Spleen (tissue), 13 donors: ENCODE measurements at places on chromosomes 1 and 21.
A peak's percentile ranks its signal among the peaks of the same experiment; 100 is the strongest.

DNA sequence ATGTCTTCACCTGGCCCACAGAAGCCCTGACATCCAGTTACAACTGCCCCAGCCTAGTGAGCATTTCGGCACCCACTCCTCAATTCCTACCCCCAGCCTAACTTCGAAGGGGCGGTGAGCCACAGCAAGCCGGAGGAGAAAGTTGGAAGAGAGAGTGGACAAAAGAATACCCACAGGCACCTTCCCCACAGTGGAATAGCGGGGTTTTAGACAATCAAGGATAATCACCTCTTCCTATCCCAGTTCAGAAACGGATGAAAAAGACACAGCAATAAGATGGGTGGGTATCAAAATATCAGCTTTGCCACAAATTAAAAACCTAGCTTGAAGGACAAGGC lies 1.3 kb upstream of the LSS start:
- DNase-seq: no peak
- no peaks in the 10 kb centered on the region for H3K27me3 ChIP-seq
- peaks cover 46% of the 10 kb centered on the region for H3K4me1 ChIP-seq
- peak overlapping the region; percentile 60 for H3K4me3 ChIP-seq
- peak overlapping the region; percentile 89 for H3K27ac ChIP-seq
- H3K36me3 ChIP-seq: peaks cover 14% of the 10 kb centered on the region

GRCh38 chr21:21673959-21674358 lies 675.8 kb downstream of the NCAM2 start:
- no peak for DNase-seq
- H3K4me3 ChIP-seq: no peak overlapping the region
- H3K27me3 ChIP-seq: no peaks in the 10 kb centered on the region
- H3K4me1 ChIP-seq: no peaks in the 10 kb centered on the region
- no peak overlapping the region for H3K27ac ChIP-seq

DNA sequence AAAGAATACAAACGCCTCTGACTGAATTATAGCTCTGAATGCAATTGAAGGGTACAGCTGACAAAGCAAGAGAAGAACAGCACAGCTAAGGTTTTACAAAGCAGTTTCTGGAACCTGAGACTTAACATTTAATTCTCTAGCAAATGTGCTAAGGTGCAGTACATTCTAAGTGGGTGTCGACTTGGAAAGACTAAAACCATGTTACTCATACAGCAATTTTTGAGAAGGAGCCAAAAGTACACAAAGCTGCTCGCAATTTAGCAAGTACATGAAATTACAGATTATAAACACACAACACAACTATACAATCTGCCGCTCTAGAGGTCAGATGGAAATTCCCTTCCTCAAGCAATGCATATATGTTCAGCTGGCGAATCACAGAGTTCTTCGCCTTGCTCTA lies 121.9 kb downstream of the TIAM1 start:
- no peaks in the 10 kb centered on the region for H3K4me1 ChIP-seq
- H3K27me3 ChIP-seq: no peaks in the 10 kb centered on the region
- no peak overlapping the region for H3K27ac ChIP-seq
- H3K4me3 ChIP-seq: no peak overlapping the region

DNA sequence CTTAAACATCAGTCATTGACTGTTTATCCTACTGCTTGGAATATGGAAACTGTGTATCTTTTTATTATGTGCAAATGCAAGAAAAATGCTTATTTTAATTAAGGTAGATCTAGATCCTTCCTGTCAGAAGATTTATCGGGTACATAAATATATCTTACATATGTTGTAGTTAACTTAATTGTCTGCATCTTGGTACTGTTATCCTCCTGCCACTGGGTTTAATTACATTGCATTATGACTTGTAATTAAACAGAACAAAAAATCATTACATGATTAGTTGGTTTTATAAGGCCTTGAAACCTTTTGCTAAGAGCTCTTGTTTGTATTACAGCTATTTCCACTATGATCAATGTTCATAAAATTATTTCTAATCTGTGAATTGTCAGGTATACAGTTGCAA lies 211.2 kb downstream of the PTGER3 start:
- no peaks in the 10 kb centered on the region for H3K27me3 ChIP-seq
- no peak overlapping the region for H3K4me3 ChIP-seq
- H3K27ac ChIP-seq: no peak overlapping the region
- H3K4me1 ChIP-seq: no peaks in the 10 kb centered on the region

GRCh38 chr1:160971618-160972056 lies 17.0 kb upstream of the ITLN2 start:
- H3K4me1 ChIP-seq: no peaks in the 10 kb centered on the region
- no peak overlapping the region for H3K27ac ChIP-seq
- no peak for DNase-seq
- H3K27me3 ChIP-seq: no peaks in the 10 kb centered on the region

DNA sequence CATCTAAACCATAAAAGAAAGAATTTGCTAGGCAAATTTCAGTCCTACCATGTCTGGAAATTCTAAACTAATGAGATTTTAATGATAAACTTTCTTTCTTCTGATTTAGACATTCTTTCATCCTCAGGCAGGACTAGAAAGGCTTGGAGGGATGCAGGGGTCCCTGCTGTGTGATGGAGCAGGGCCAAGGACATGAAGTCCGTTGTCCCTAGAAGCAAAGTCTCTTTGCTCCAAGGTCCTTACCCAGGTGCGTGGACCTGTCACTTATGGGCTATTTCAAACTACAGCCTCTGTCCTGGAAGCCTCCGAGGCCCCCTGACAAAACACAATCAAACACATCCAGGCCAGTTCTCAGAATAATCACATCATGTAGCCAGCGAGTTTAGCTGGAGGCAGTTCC lies 26.6 kb downstream of the URB1 start:
- no peak overlapping the region for H3K4me3 ChIP-seq
- DNase-seq: no peak
- H3K27ac ChIP-seq: no peak overlapping the region
- peaks cover 2% of the 10 kb centered on the region for H3K4me1 ChIP-seq
- H3K27me3 ChIP-seq: no peaks in the 10 kb centered on the region
- peaks cover 86% of the 10 kb centered on the region for H3K36me3 ChIP-seq

GRCh38 chr1:10646347-10646861 lies 150.0 kb downstream of the CASZ1 start:
- H3K4me1 ChIP-seq: no peaks in the 10 kb centered on the region
- H3K36me3 ChIP-seq: peaks cover 15% of the 10 kb centered on the region
- H3K4me3 ChIP-seq: no peak overlapping the region
- no peaks in the 10 kb centered on the region for H3K27me3 ChIP-seq

DNA sequence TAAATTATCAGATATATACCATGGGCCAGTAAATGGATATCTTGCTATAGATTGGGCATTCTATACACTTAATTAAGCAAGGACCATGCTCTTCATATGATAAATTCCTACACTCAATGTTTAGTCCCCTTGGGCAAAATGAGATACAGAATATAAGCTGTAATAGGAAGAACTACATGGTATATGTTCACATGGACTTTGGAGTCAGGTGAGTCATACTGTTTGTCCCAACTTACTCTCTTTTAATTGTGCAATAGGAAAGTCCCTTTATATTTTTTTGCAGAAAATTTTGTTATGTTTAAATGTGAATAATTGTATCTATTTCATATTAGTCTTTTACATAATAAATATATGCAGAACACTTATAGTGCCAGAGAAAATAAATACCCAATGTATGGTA lies 820.2 kb upstream of the ADAMTS5 start:
- no peak for DNase-seq
- H3K27me3 ChIP-seq: no peaks in the 10 kb centered on the region
- no peaks in the 10 kb centered on the region for H3K4me1 ChIP-seq
- no peak overlapping the region for H3K27ac ChIP-seq
- H3K4me3 ChIP-seq: no peak overlapping the region
- H3K36me3 ChIP-seq: no peaks in the 10 kb centered on the region

GRCh38 chr1:116458695-116459094 lies 85.7 kb downstream of the ATP1A1 start:
- H3K4me1 ChIP-seq: no peaks in the 10 kb centered on the region
- H3K4me3 ChIP-seq: no peak overlapping the region
- H3K27me3 ChIP-seq: no peaks in the 10 kb centered on the region
- DNase-seq: no peak
- no peak overlapping the region for H3K27ac ChIP-seq

- no peaks in the 10 kb centered on the region for H3K27me3 ChIP-seq
- no peak overlapping the region for H3K27ac ChIP-seq
- peaks cover 18% of the 10 kb centered on the region for H3K4me1 ChIP-seq
- H3K4me3 ChIP-seq: no peak overlapping the region
Observed at GRCh38 chr1:108601708-108602410, 42.0 kb downstream of the EEIG2 start.

- H3K27ac ChIP-seq: no peak overlapping the region
- no peaks in the 10 kb centered on the region for H3K4me1 ChIP-seq
- H3K4me3 ChIP-seq: no peak overlapping the region
- no peak for DNase-seq
- peaks cover 16% of the 10 kb centered on the region for H3K27me3 ChIP-seq
Observed at GRCh38 chr1:53411541-53412152, 47.6 kb upstream of the DMRTB1 start.

- no peak for DNase-seq
- no peaks in the 10 kb centered on the region for H3K4me1 ChIP-seq
- H3K27ac ChIP-seq: no peak overlapping the region
- H3K36me3 ChIP-seq: no peaks in the 10 kb centered on the region
Observed at GRCh38 chr1:119544165-119544762, 37.3 kb downstream of the HSD3B1 start.

GRCh38 chr1:92709738-92710137 lies 75.2 kb downstream of the EVI5 start:
- H3K4me1 ChIP-seq: no peaks in the 10 kb centered on the region
- DNase-seq: no peak
- H3K27me3 ChIP-seq: no peaks in the 10 kb centered on the region
- no peaks in the 10 kb centered on the region for H3K36me3 ChIP-seq
- no peak overlapping the region for H3K27ac ChIP-seq
- no peak overlapping the region for H3K4me3 ChIP-seq

GRCh38 chr1:232628335-232629249 lies 1.3 kb downstream of the SIPA1L2 start:
- no peaks in the 10 kb centered on the region for H3K36me3 ChIP-seq
- H3K27ac ChIP-seq: peak overlapping the region; percentile 87
- peak overlapping the region; percentile 78 for H3K4me3 ChIP-seq
- DNase-seq: no peak
- H3K27me3 ChIP-seq: peaks cover 10% of the 10 kb centered on the region
- peaks cover 75% of the 10 kb centered on the region for H3K4me1 ChIP-seq

GRCh38 chr21:36297406-36297937 lies 22.5 kb upstream of the MORC3 start:
- H3K27ac ChIP-seq: peak overlapping the region; percentile 96
- peaks cover 27% of the 10 kb centered on the region for H3K4me1 ChIP-seq
- no peak for DNase-seq
- H3K4me3 ChIP-seq: peak overlapping the region; percentile 58
- peaks cover 18% of the 10 kb centered on the region for H3K36me3 ChIP-seq
- H3K27me3 ChIP-seq: no peaks in the 10 kb centered on the region

DNA sequence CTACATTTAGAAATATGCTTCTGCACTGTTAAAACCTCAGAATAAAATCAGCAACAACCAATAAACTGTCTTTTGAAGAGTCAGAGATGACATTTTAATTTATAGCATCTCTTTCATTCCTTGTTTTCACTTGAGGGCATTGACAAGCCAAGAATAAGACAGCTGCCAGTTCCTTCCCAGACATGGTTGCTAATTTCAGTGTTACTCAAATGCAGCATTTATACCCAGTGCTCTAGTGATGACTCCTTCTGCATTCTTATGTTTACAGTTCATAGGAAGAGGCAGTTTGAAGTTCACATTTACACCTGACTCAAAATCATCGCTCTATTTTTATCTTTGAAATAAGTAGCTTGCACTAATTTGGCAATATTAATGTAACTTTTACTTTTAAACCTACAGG lies 44.9 kb downstream of the PLA2G4A start:
- H3K27ac ChIP-seq: no peak overlapping the region
- H3K27me3 ChIP-seq: no peaks in the 10 kb centered on the region
- no peaks in the 10 kb centered on the region for H3K36me3 ChIP-seq
- no peak for DNase-seq

GRCh38 chr1:231931146-231931545 lies 304.6 kb downstream of the DISC1 start:
- no peak overlapping the region for H3K27ac ChIP-seq
- no peaks in the 10 kb centered on the region for H3K4me1 ChIP-seq
- no peak for DNase-seq
- H3K36me3 ChIP-seq: no peaks in the 10 kb centered on the region
- H3K4me3 ChIP-seq: no peak overlapping the region

GRCh38 chr1:53367503-53368313 lies 39.8 kb upstream of the LRP8 start:
- peaks cover 30% of the 10 kb centered on the region for H3K4me1 ChIP-seq
- peak; percentile 80 for DNase-seq
- H3K27me3 ChIP-seq: no peaks in the 10 kb centered on the region

DNA sequence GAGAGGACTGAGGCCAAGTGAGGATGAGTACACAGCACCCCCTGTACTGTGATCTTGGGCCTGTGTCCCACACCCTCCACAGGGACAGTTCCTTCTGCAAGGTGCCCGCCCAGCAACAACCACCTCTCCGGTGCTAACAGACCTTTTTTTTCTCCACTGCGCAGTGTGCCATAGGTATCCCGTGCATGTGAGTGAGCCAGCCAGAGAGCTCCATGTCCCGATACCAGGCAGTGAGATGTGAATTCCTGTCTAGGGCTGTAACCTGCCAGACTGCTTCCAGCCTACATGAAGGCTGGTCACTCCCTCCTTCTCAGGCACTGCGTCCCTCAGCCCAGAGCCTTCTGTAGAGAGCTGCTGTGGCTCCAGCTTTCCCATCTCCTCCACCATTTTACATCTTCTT lies 56.9 kb downstream of the PCBP3 start:
- H3K27ac ChIP-seq: no peak overlapping the region
- no peak overlapping the region for H3K4me3 ChIP-seq
- DNase-seq: no peak

GRCh38 chr1:50667272-50667671 lies 244.0 kb upstream of the DMRTA2 start:
- no peak overlapping the region for H3K27ac ChIP-seq
- no peaks in the 10 kb centered on the region for H3K27me3 ChIP-seq
- no peak overlapping the region for H3K4me3 ChIP-seq
- H3K36me3 ChIP-seq: peaks cover 3% of the 10 kb centered on the region
- no peak for DNase-seq

DNA sequence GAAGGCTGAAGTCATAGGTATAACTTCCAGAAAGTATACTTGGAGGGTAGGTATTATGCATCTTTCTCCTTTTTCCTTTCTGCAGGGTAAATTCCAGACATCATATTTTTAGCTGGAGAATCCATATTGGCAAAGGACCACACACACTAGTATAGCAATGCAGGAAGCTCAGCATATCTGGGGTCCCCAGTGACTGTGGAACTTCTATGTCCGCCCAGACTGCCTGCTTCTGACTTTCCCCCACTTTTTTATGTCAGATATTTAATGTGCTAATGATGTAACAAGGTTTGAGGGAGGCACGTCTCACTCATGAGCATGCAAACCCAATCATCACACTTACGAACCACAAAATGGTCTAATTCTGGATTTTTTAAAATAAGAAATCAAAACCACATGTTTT lies 90.4 kb downstream of the BACH1 start:
- no peak overlapping the region for H3K4me3 ChIP-seq
- H3K36me3 ChIP-seq: no peaks in the 10 kb centered on the region
- no peak overlapping the region for H3K27ac ChIP-seq
- no peak for DNase-seq
- no peaks in the 10 kb centered on the region for H3K27me3 ChIP-seq
